Caudate nucleus (tissue), 63 donors: ENCODE measurements at places on chromosomes 1 and 21.

DNA sequence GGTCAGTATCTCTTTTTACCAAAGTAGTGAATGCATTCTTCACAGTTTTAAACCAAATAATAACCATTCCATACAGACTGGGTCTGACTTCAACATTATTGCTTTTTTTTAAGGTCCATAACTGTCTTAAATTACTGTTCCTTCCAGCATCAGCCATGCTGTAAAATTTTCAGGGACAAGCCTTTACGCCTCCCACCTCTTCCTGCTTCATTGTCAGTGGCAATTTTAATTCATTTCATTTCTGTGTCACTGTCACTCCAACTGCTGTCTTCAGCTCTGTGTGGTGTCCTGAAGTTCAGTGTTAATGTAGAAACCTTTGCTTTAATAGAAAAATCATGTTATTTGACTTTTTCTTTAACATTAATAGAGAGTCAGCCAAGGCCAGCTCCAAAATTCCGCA lies 365.6 kb upstream of the PTBP2 start:
- DNase-seq: no peak

GRCh38 chr1:20361805-20362381 lies 71.2 kb downstream of the VWA5B1 start:
- peak; percentile 32 for DNase-seq

- DNase-seq: no peak
These were observed 296.7 kb downstream of the ZNF326 start for GRCh38 chr1:90291431-90292216.

GRCh38 chr1:24751833-24752232 lies 6.6 kb downstream of the CLIC4 start:
- no peak for DNase-seq

GRCh38 chr1:212284332-212284743 lies 872 bp upstream of the PPP2R5A start:
- DNase-seq: no peak

GRCh38 chr1:201543871-201544642 lies 5.1 kb downstream of the NAV1 start:
- no peak for DNase-seq

- no peak for DNase-seq
These were observed 5.8 kb downstream of the PCNT start for GRCh38 chr21:46329796-46330195.

GRCh38 chr1:183568176-183569021 lies 21.9 kb downstream of the NCF2 start:
- no peak for DNase-seq

GRCh38 chr1:19728413-19729145 lies 63.9 kb downstream of the HTR6 start:
- DNase-seq: no peak

DNA sequence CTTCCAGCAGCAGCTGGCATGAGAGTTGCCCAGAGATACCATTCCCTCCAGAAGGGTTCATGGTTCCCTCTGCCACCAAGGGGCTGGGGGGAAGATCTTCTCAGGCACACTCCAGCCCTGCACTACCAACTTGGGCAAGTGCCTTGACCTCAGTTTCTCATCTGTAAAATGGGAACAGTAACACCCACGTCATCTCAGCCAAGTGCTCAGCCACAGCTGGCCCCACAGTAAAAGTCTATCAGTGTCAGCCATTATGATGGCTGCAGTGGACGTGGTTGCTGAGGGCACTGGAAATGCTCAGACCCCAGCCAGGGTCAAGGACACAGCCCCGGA lies 16.3 kb upstream of the TAS1R2 start:
- DNase-seq: no peak

DNA sequence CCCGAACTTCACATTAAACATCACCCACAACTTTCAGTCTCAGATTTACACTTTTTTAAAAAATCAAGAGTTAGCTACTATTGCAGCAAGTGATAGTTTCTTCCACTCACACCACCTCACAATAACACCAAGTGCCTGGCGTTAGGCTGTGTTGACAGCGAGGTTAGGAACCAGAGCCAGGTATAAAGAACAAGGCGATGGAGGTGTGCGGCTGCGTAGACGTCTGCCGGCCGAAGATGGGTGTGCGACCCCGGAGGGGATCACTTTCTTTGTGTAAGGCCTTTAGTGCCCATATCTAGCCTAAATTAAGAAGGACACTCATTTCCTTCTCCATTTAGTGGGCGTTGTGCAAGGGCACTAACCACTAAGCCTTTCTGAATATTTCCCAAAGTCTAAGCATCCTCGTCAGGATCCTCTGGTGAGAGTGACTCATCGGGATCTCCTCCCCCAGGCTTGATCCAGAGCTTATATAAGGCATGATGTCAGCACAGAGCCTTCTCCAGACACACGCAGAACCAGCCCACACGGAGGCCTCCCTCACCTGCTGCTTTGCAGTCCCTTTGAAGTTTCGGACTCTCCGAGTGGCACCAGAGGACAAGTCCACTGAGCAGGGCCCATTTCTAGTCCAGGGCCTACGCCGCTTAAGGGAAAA lies 11.8 kb downstream of the NHLH2 start:
- peak; percentile 61 for DNase-seq

DNA sequence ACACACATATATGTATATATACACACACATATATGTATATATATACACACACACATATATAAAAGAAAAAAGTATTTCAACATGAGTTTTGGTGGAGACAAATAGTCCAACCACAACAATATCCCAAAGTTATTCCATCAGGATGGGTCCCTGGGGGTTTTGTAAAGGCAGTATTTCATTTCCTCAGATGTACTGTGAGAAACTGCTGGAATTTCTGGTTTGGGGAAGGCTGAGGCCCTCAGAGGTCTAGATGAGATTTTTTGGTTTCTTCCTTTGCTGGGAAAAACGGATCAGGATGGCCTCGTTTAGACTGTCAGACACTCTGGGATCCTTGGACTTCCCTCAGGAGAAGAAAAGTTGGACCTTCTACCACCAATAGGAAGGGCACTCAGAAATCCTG lies 36.5 kb upstream of the TENT5B start:
- DNase-seq: no peak

DNA sequence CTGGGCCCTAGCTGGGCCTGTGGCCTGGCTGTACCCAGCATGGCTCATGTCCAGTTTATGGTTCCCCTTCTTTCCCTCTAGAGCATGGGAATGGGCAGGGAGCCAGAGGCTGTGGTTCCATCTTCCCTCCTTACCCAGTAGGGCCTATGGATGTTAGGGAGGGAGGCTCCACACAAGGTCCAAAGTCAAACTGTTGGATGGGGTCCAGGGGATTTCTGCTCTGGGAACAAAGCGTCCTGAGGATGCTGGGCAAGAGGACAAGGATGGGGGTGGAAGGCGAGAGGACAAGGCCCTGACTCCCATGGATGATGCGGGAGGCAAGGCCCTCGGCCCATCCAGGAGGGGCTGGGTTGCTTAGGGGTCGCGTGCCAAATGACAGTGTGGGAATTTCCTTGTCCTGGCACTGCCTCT lies 17.3 kb downstream of the CSF1 start:
- DNase-seq: no peak

- no peak for DNase-seq
These were observed 8.6 kb downstream of the LDLRAD1 start for GRCh38 chr1:54009406-54009805.

GRCh38 chr1:170562646-170563338 lies 30.8 kb downstream of the GORAB start:
- DNase-seq: no peak

DNA sequence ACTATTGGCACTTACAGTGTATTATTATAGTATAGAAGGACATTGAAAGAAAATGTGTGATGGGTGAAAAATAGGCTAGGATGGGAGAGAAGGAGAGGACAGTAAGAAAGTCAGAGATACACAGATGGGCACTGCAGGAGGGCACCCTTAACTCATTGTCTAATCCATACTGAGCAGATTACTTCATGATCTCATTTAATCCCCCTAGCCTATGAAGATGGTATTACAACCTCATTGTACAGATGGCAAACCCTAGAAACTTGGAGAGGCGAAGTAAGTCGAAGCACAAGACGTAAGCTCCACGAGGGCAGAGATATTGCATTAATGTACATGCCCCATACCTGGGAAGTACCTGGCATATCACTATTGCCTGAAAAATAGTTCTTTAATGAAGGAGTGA lies 346.9 kb upstream of the DAB1 start:
- no peak for DNase-seq

DNA sequence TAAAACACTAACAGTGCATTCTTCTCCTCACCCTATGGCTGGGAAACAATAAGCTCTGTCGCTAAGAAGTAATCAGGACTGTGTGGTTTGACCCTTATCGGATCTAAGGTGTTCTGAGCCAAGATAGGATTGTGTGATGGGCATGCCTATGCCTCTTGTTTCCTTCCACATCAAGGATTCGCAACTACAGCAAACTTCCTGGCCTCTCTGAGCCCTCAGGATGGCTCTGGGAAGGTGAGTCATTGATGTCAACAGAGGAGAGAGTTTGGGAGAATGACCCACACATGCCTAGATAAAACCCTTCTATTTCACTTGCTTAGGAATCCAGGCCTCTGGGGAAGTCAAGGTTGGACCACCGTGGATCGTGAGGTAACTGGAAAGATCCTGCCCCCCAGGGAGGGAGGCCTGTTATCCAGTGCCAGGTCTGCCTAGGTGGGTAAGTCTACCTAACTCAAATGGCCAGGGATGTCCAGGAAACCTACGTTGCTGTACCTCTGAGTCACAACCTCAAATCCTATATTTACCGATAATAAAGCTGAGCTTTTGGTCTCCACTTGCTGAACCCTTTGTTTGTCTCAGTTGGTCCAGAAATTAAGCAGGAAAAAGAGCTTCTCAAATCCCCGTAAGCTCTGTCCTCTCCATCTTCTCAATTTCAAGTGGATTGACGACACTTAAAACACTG lies 27.4 kb downstream of the TIAM1 start:
- no peak for DNase-seq

GRCh38 chr1:7956218-7957032 lies 5.1 kb upstream of the PARK7 start:
- no peak for DNase-seq

- no peak for DNase-seq
These were observed 188.1 kb upstream of the KIAA0040 start for GRCh38 chr1:175380521-175381300.

DNA sequence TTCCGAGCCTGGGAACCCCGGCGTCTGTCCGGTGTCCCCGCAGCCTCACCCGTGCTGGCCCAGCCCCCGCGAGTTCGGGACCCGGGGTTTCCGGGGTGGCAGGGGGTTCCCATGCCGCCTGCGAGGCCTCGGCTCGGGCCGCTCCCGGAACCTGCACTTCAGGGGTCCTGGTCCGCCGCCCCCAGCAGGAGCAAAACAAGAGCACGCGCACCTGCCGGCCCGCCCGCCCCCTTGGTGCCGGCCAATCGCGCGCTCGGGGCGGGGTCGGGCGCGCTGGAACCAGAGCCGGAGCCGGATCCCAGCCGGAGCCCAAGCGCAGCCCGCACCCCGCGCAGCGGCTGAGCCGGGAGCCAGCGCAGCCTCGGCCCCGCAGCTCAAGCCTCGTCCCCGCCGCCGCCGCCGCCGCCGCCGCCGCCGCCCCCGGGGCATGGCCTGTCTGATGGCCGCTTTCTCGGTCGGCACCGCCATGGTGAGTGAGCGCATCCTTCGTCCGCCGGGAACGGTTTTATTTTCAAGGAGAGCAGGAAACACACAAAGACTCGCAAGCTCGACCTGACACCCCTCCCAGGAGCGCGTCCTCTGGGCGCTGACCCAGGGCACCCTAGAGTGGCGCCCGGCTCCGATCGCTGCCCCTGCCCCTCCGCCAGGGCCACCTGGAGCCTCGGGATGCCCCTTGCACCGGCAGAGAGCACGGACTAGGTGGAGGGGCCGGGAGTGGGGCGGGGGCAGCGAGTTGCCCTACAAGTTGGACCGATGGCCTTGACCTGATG lies at the start of gene ABCG1:
Gene ABCG1 (plus strand): TSS at position 305 of the 770 bp plus-strand sequence. CDS start 123 bp downstream, at position 428.
- peak; percentile 41 for DNase-seq

GRCh38 chr21:14526836-14527695 lies 19.0 kb downstream of the SAMSN1 start:
- no peak for DNase-seq

DNA sequence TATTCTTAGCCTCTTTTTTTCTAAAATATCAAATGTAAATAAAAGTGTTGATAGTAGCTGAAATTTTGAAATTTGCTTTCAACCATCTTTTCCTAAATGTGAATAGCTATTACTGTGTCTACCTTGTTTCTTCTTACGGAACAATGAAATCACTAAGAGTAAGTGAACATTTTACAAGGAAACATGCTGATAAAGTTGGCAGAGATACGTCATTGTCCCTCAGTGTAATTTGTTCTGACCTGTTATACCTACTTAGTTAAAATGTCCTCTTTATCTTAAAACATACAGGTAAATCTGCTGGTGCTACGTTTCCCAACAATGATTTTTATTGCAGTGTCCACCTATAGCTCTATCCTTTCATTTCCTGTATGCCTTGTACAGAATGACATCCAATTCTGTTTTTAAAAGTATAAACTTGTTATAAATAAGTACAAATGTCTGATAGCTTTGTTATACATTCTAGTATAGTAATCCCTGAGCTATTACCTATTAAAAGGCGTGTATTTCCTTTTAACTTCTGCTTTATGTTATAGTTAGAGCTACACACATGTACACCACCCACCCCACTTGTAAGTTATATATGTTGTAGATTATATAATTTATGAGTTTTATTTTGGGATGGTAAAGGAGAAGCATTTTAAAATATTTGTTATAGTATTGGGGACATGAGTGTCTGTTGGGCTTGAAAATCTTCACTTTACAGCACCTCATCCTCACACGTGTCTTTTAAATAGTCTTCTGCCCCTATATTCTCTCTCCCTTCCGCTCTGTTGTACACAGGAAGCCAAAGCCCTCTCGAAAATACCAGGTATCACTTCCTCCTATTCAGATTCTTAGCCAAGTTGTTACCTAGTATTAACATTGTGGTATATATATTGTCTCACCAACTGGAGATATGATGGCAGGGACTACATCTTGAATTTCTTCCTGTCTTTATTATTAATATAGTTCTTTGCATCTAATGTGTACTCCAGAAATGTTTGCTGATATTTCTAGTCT lies 25.2 kb downstream of the LAMC1 start:
- no peak for DNase-seq

GRCh38 chr1:83024251-83024767 lies 974.6 kb downstream of the TTLL7 start:
- DNase-seq: no peak

- peak; percentile 52 for DNase-seq
These were observed 25.4 kb downstream of the PHGDH start for GRCh38 chr1:119737040-119737682.
